Stimulated activated naive B cell treated with anti-CD40 and anti-IgM and Interleukin-4, amounts not matched to agents 10 μg/mL and 1 μg/mL and 100 μg/mL, for 72 hours (primary cell): ENCODE measurements at places on chromosomes 2 and 18.

DNA sequence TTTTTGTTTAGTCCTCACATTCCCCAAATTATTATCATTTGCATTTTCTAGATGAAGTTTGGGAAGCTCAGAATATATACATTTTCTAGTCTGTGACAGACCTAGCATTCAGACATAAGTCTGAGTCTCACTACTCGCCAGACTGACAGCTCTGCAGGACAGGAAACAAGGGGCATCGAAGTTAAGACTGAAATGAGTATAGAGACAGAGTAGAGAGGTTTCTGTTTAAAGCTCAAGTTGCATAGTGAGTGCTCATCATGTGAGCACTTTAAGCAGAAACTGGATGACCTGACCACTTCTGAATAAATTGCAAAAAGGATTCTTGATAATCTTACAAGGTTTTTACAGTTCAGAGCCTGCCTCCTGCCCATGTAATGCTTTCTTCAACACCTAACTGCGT, 1.1 kb downstream of the HADHB start:
- peak overlapping the region; percentile 95 for H3K4me3 ChIP-seq
- DNase-seq = no peak
- H3K36me3 ChIP-seq = peaks cover 8% of the 10 kb centered on the region
- peak overlapping the region; percentile 100 for H3K27ac ChIP-seq
- no peaks in the 10 kb centered on the region for H3K27me3 ChIP-seq

GRCh38 chr2:70569559-70569958, 15.9 kb upstream of the TGFA start:
- H3K4me1 ChIP-seq = no peaks in the 10 kb centered on the region
- peaks cover 23% of the 10 kb centered on the region for H3K27me3 ChIP-seq
- no peak for DNase-seq
- no peak overlapping the region for H3K4me3 ChIP-seq
- H3K36me3 ChIP-seq = no peaks in the 10 kb centered on the region
- no peak overlapping the region for H3K27ac ChIP-seq

DNA sequence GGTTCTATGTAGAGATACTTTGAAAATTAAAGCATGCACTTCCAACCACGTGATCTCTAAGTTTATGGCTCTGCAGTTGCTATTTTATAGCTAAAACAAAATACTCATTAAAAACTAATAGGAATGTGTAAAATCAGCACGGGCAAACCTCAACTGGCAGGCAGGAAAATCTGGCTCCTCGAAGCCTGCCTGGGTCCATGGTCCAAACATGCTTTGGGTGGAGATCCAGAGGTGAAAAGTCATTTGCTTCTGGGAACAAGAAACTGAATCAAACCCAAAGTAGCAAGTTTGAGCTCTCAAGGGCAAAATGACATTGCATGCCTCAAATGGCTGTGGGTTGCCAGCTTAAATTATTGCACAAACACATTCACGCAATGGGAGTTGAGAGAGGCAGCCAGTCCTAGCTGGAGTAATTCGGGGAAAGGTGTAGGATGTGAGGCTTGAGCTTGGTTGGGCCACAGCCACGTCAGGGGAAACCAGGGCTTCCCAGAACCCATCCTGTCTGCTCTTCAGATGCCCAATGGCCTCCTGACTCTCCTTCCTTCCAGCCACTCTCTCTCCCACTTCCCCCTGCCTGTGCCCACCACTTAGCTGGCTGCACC, 75.2 kb upstream of the LCLAT1 start:
- peaks cover 3% of the 10 kb centered on the region for H3K27me3 ChIP-seq
- no peak for DNase-seq
- H3K27ac ChIP-seq = no peak overlapping the region
- no peak overlapping the region for H3K4me3 ChIP-seq
- H3K4me1 ChIP-seq = peaks cover 36% of the 10 kb centered on the region

- DNase-seq = no peak
- no peak overlapping the region for H3K4me3 ChIP-seq
- peaks cover 1% of the 10 kb centered on the region for H3K4me1 ChIP-seq
- peaks cover 66% of the 10 kb centered on the region for H3K27me3 ChIP-seq
Observed at GRCh38 chr18:47264308-47264700, 12.8 kb upstream of the SKOR2 start.

DNA sequence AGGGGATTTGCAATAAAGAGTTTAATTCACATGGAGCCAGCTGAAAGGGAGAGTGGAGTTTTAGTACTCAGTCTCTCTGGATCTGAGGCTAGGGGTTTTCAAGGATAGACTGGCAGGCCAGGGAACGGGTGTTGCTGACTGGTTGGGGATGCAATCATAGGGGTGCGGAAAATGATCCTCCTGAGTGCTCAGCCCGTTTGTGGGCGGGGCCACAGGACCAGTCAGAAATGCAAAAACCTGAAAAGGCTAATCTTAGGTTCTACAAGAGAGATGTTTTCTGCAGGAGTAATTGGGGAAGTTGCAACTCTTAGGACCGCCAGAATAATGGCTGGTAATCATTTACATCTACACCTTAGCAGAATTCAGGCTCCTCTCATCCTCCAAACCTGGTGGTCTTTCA, 2.5 kb downstream of the NFU1 start:
- peaks cover 32% of the 10 kb centered on the region for H3K4me1 ChIP-seq
- H3K27me3 ChIP-seq = no peaks in the 10 kb centered on the region
- no peak for DNase-seq

DNA sequence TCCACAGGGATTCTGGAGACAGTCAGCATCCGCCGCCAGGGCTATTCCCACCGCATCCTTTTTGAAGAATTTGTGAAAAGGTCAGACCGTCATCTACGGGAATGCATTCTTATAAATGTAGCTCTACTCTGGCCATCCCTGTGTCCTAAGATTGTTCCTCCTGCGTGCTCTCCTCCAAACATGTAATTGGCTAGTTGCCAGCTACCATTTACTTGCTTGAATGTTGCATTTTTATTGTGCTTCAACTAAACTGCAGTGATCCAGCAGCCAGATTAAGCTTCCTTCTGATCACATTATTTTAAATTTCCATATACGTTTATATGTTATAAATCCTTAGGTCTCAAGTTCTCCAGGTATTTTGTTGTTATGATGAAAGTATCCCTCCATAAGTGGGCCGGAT, 248.5 kb upstream of the SP5 start:
- H3K27me3 ChIP-seq = no peaks in the 10 kb centered on the region
- DNase-seq = no peak
- no peak overlapping the region for H3K27ac ChIP-seq
- H3K4me1 ChIP-seq = no peaks in the 10 kb centered on the region

DNA sequence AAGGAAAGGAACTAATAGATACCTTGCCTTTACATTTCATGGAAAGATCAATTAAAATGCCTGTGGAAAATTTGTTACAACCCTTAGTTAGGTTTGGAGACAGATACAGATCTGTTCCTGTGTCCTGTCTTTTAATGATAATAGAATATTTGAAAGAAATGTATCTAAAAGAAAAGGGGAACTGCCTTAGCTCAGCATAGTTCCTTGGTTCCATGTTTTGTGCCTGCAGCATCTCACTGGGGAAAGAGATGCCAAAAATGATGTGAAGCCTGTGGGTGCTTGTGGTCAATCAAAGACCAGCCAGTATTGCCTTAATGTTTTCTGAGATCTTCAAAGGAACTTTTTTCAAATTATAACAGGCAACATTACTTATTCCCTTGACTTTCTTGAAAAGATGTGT, 147.6 kb downstream of the ADCYAP1 start:
- no peak overlapping the region for H3K27ac ChIP-seq
- no peaks in the 10 kb centered on the region for H3K27me3 ChIP-seq
- no peak overlapping the region for H3K4me3 ChIP-seq

DNA sequence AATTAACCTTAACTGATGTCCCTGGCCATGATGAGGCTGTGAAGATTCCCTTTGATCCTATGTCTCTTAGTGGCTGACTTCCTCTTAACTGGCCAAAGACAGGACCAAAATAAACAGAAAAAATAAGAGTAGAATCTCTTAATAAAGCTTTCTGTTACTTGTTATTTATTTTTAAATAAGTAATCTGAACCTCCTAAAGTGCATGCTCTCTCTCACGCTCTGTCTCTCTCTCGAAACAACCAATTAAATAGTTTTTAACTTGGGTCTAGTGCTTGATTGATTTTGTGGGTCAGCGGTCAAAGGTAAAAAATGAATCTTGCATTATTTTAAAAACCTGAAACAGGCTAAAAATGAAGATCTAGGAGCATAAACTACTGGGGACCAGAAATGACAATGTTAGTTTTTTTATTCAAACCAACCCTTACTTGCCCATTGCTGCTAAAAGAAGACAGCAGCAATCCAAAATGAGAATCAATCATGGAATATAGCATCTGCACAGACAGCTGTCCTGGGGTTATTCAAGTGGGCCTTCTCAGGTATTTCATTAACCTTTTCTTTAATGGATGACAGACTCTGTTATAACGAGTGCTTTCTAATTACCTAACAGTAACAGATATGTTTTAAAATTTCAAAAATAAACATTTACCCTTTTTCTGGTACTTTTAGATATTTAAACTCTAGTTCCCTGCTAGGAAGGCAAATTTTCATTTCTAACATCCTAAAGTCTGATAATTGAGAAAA, 11.2 kb downstream of the GAREM1 start:
- DNase-seq = no peak
- H3K4me3 ChIP-seq = no peak overlapping the region
- peaks cover 50% of the 10 kb centered on the region for H3K27me3 ChIP-seq
- no peak overlapping the region for H3K27ac ChIP-seq
- no peaks in the 10 kb centered on the region for H3K36me3 ChIP-seq
- H3K4me1 ChIP-seq = no peaks in the 10 kb centered on the region

DNA sequence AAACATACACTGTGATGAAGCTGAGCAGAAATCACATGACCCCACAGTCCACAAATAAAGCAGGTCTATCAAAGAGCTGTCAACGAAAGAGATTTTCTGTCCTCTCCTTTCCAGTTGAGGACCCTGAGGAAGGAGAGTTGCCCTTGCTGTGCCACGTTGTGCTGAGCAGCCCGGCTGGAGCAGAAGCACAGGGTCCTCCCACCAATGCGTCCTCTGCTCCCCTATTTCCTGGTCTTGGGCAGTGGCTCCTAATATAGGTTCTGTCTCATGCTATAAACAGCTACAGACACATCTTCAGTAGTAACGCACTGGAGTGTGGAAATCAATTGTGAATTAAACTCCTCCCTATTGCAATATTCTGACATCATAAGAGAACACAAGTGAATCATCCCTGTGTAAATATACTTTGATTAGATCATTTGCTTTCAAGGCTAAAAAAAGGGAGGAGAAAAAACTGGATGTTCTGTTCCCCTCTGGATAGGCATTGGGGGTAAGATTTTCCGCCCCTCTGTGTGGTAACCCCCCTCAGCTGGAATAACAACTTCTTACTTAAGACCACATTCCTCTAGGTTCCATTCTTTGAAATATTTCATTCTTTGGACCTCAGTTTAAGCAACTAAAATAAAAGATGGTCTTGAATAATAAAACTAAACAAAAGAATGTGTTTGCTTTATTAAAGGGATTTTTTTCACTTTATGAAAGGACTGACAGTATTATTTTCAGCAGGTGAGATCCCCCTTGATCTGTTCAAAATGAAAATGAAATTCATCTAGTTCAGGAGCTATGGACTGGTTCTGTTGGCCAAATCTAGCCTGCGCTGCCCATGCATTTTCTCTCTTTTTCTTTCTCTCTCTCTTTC, 8.3 kb upstream of the RHOB start:
- H3K27me3 ChIP-seq = peaks cover 29% of the 10 kb centered on the region
- no peak for DNase-seq
- H3K27ac ChIP-seq = no peak overlapping the region
- H3K4me1 ChIP-seq = peaks cover 1% of the 10 kb centered on the region
- no peak overlapping the region for H3K4me3 ChIP-seq

DNA sequence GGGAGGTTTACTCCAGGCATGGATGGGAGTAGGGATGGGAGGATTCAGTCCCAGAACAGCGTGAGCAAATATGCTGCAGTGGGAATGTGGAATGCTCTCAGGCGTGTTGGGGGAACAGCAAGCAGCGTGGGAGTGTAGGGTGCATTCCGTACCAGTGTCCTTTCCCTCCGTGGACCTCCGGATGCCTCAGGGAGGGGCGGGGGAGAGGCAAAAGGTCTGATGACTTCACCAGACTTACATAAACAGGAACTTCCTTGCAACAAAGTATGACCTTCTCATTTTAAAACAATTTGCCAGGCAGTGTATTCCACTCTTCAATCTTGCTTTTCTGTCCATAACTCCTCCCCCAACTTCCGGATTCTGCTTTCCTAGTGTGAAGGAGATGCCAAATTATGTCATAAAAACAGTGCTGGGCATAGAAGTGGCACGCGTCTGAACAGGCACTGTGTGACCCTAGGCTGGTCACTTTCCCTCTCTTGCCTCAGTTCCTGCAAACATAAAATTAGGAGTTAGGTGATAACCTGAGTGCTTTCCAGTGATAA, 36.9 kb downstream of the RPL37A start:
- H3K27me3 ChIP-seq = peaks cover 16% of the 10 kb centered on the region
- DNase-seq = no peak
- no peaks in the 10 kb centered on the region for H3K36me3 ChIP-seq
- H3K4me3 ChIP-seq = no peak overlapping the region

DNA sequence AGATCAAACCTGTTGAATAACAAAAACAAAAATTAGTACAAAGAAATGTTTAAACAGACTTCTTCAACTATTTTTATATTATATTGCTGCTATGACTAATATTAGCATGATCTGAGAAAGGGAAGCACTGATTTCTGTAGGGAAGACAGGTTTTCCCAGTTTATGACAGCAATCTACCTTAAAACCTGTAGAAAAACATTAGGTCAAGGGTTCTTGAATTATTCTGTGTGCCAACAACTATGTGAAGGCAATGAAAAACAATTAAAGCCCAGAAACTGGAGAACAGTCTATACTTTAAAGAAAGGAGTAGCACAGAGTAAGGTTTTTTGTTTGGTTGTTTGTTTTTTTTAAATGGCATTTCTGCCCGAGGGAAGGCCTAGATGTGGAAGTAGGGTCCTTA, 23.3 kb downstream of the PUM2 start:
- H3K27ac ChIP-seq = no peak overlapping the region
- H3K4me1 ChIP-seq = peaks cover 36% of the 10 kb centered on the region
- no peak for DNase-seq
- H3K36me3 ChIP-seq = peaks cover 28% of the 10 kb centered on the region

DNA sequence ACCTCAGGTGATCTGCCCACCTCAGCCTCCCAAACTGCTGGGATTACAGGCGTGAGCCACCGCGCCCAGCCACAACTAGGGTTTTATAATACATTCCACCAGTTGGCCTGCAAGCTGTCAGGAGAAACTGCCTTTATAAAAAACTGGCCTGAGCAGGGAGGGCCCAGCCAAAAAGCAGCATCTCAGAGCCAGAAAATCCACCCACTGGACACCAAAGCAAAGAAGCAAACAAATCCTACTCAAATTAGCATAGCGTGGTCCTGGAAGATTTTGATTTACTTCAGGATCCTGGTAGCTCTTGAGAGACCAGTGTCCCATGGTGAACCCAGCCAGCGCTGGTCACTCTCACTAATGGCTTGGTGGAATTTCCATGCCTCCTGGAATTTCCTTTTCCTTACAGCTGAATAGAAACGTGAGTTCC, 60.0 kb upstream of the PXDN start:
- DNase-seq = no peak

DNA sequence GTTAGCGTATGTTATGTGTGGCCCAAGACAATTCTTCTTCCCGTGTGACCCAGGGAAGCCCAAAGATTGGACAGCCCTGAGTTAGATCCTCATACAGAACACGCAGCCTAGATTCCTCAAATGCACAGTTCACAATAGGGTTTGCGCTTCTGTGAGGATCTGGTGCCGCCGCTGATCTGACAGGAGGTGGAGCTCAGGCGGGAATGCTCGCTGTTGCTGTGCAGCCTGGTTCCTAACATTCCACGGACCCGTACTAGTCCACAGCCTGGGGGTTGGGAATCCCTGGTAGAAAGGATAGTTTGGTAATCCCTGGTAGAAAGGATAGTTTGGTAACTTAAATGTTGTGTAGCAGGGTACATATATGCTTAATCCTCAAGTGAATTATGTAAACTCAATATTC, 27.0 kb downstream of the MAPRE3 start:
- no peak overlapping the region for H3K4me3 ChIP-seq
- H3K27me3 ChIP-seq = peaks cover 4% of the 10 kb centered on the region
- no peak for DNase-seq
